ENCODE measurements at places on chromosomes 7 and 10. TPM values are rescaled to one million over a fixed set of nuclear protein-coding genes. Genes with fewer than 3 reads are reported as not detected.

GRCh38 chr7:16776053-16776452 is 22.5 kb downstream of the TSPAN13 start:
- H3K4me3 ChIP-seq = no peak overlapping the region
- H3K27ac ChIP-seq = no peak overlapping the region
- no peaks in the 10 kb centered on the region for H3K4me1 ChIP-seq
- H3K36me3 ChIP-seq = no peaks in the 10 kb centered on the region

- no peak for DNase-seq
- no peak overlapping the region for H3K4me3 ChIP-seq
- H3K27ac ChIP-seq = no peak overlapping the region
These were observed 2.2 kb upstream of the UFSP1 start for GRCh38 chr7:100891568-100892247.

DNA sequence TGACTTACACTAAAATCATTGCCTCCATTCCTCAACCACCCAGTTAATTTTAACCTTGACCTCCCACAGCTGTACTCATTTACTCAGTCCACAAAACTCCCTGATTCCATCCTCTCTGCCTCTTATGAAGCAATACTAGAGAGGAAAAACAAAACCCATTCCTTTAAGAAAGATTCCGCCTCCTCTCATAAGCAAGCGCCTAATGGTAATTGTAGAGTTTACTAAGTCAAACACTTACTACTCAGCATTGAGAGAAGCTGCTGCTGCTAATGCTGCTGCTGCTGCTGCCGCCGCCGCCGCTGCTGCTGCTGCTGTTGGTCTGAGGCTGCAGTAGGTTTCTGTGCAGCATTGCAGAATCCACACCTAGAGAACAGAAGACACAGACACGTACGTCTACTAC is 2.1 kb upstream of the ADD3 start:
- H3K27ac ChIP-seq = peak overlapping the region; percentile 90
- H3K27me3 ChIP-seq = no peaks in the 10 kb centered on the region
- H3K4me3 ChIP-seq = peak overlapping the region; percentile 93
- peak; percentile 70 for DNase-seq

- no peak overlapping the region for H3K27ac ChIP-seq
- no peaks in the 10 kb centered on the region for H3K4me1 ChIP-seq
- H3K27me3 ChIP-seq = no peaks in the 10 kb centered on the region
- H3K36me3 ChIP-seq = peaks cover 52% of the 10 kb centered on the region
- peak; percentile 18 for DNase-seq
These were observed 25.3 kb downstream of the WIPI2 start for GRCh38 chr7:5215313-5215712.

GRCh38 chr7:19971956-19972355 is 198.5 kb upstream of the TMEM196 start:
- H3K4me1 ChIP-seq = no peaks in the 10 kb centered on the region
- H3K36me3 ChIP-seq = no peaks in the 10 kb centered on the region
- no peak for DNase-seq

GRCh38 chr7:84194484-84195271 is at the start of gene SEMA3A:
Gene SEMA3A (minus strand): TSS chr7:84194789. CDS start chr7:84194586, 203 bp downstream.
- H3K4me3 ChIP-seq = peak within 1 kb of the TSS; percentile 44
- no peaks in the 10 kb centered on the region for H3K27me3 ChIP-seq
- H3K36me3 ChIP-seq = no peaks in the 10 kb centered on the region
- peak; percentile 84 for DNase-seq
- peak within 1 kb of the TSS; percentile 86 for H3K27ac ChIP-seq

GRCh38 chr10:70193391-70193844 is 23.1 kb upstream of the SAR1A start:
- H3K27me3 ChIP-seq = no peaks in the 10 kb centered on the region
- H3K4me3 ChIP-seq = no peak overlapping the region
- no peaks in the 10 kb centered on the region for H3K36me3 ChIP-seq
- DNase-seq = no peak
- no peak overlapping the region for H3K27ac ChIP-seq

DNA sequence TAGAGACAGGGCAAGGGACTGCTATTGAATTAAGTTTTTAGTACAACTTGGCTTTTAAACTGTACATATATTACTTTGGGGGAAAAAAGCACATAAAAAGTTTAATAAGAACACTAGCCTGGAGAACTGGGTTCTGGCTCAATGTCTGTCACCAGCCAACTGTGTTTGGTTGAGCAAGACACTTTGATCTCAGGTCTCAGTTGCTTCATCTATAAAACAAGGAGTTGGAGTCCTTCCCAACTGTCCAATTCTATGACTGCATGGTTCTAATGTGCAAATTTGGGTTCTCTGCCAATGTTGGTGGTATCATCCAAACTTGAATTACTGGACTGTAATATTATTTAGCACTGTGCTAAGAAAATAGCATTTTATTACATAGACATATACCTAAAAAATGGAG is 50.3 kb downstream of the ATXN7L1 start:
- peaks cover 48% of the 10 kb centered on the region for H3K4me1 ChIP-seq
- no peak for DNase-seq
- no peak overlapping the region for H3K4me3 ChIP-seq
- H3K27ac ChIP-seq = no peak overlapping the region
- H3K36me3 ChIP-seq = no peaks in the 10 kb centered on the region
- no peaks in the 10 kb centered on the region for H3K27me3 ChIP-seq

Gene RNF32
- total RNA-seq = 2.1 TPM

Gene TMEM139
- not detected for total RNA-seq

Gene TLX1
- not detected for total RNA-seq

Gene CDH23
- total RNA-seq = 3.9 TPM

Gene SFTPA1
- total RNA-seq = not detected
